ENCODE measurements at places on chromosomes 5 and 9.

- no peak for DNase-seq
Observed at GRCh38 chr5:24320643-24321042, 324.1 kb downstream of the CDH10 start.

- DNase-seq: no peak
Observed at GRCh38 chr5:60162441-60162840, 268.9 kb upstream of the PDE4D start.

- no peak for DNase-seq
Observed at GRCh38 chr9:136560586-136560985, 14.7 kb upstream of the NOTCH1 start.

- no peak for DNase-seq
Observed at GRCh38 chr5:89041976-89042375, 159.0 kb upstream of the MEF2C start.

GRCh38 chr5:161960314-161960713, 107.3 kb upstream of the GABRG2 start:
- DNase-seq: no peak

DNA sequence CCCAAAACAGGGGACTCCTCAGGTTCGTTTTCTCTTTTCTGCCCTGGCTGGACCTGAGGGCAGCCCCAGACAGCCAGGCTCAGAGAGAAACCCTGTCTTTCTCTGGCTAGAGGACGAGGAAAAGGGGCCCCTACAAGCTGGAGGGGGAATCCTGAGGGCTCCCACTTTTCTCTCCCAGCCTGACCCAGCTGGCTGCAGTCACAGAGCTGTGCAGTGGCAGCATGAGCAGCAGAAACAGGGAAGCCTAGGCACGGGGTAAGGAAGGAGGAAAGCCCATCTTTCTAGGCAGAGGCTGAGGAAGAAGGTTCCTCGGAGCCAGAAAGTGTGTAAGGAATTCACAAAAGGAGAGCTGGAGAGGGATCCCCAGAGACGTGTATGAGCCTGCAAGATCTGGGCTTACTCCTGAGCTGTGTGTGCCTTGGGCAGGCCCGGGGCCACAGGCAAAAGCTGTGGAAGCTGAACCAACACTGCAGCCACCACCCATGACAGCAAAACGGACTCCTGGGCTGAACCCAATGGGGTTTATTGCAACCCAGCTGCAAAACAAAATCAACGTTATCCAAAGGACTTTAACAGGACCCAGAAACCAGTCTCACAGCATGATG, 16.2 kb downstream of the CAMSAP1 start:
- DNase-seq: no peak

DNA sequence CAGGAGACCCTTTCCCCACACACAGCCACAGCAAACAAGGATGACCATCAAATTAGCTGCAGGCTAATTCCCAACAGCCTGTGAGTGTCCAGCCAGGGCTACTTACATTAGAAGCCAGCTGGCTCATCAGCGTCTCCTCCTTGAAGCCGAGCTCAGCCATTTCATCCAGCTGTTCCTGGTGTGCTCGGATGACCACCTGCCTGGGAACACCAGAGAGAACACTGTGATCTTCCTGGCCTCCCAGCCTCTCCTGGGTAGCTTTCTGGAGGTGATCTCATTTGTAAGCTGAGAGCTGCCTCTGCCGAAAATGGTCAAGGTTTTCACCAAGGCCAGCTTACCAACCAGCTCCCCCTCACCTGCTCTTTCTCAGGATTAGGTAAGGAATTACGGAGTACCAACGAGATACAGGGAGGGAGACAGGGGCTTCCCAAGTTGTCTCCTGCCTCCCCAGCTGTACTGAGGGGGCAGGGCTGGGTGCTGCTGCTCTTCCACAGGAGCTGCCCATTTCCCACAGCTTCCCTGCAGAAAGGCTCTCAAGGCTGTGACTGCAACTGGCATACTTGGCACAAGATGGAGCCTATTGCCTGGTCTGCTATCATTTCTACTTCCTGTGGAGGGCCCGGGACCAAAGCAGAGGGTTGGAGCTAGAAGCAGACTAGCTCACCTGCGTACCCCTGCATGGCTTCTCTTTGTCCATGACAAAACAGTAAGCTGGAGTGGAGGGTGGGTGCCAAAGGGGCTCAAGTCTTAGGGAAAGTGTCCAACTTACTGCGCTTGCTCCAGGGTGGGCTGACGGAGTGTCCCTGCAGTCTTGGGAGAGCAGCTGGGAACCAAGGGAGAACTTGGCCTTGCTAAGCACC, 73.9 kb downstream of the KIF24 start:
- DNase-seq: no peak

GRCh38 chr5:97425511-97425910, 242.5 kb upstream of the RIOK2 start:
- DNase-seq: no peak

DNA sequence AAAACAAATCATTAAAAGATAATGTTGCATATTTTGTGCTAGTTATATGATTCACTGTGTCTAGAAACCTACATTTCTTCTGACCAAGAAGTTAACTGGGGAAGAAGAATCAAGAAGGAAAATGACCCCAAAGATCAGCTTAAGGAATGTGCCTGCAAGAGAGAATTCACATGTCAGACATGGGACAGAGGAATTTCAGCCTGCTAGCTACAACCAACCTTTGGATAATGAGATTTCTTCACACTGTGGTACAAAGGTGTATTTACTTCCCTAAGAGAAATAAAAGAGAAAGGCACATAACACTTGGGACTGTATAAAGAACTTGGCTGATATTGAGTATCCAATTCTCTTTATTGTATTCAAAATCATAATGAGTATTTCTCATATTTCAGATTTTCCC, 39.6 kb upstream of the ELL2 start:
- DNase-seq: no peak

DNA sequence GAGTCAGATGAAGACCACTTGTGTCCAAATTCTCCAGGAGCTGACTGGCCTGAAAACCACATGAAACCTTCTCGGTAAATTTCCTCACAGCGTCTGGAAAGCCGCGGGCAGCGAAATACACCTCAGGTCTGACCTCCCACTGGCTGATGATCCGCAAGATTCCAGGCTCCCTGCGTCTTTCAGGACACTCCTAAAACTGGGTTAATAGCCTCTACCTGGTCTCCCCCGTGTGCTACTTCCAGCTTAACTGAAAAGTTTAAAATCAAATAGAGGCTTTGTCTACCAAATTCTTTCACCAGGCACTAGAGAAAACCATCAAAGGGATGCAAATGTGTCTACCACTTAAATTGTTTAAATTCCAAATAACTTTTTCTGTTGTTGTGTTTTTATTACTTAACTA, 312.6 kb downstream of the DRD1 start:
- DNase-seq: no peak

GRCh38 chr5:75200776-75201175, 35.9 kb downstream of the ANKRD31 start:
- DNase-seq: no peak

DNA sequence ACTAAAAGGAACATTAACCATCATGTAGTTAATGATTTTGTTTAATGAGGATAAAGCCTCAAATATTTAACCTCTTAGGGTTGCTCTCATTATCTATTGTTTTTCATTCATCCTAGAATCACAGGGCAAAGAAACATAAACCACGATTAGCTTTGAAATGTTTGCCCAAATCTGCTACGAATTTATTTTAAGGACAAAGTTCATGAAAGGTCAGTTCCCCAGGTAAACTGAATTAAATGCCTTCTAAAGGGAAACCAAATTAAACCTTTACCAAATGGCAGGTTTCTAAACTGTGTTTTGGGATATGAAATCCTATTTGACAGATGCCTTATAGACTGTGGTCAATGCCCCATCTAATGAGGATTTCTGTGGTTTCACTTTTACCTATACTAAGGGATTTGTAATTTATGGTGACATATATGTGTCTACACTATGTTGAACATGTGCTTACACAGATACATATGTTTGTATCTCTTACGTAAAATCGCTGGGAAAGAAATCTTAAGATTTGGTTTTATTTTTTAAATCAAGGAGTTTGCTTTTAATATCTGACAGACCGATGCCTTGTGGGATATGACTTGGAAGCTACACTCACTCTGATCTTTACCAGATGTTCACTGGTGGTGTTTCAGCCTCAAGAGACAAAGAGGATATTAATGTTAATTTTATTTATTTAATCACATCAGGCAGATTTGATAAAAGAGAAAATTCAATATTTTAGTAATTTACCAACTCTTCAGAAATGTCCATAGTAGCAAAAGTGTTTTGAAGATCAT, 188.4 kb downstream of the GLIS3 start:
- DNase-seq: no peak
